D341Med (cell line): ENCODE measurements at places on chromosomes 16 and 17.

DNA sequence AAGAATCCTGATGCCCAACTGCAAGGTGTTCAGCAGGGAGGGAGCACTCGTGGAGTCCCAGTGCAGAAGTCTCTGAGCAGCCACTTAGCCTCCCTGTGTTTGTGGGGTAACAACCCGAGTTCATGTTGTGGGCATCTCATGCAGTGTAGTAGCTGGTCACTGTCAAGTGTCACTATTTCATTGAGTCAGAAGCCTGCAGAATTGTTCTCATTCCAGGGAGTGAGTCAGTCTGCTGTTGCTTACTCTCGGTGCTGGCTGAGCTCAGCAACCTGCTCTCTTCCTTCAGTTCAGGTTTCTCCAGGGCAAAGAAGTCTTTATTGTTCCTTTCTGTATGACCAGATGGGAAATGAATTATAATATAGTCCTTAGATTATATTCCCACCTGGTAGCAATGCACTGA, 24.1 kb downstream of the HMOX2 start:
- DNase-seq, result no peak

GRCh38 chr16:69890892-69891282, 60.2 kb upstream of the CLEC18A start:
- DNase-seq, result no peak

- no peak for DNase-seq
Measured at GRCh38 chr17:67063141-67063540, 18.8 kb downstream of the CACNG1 start.

DNA sequence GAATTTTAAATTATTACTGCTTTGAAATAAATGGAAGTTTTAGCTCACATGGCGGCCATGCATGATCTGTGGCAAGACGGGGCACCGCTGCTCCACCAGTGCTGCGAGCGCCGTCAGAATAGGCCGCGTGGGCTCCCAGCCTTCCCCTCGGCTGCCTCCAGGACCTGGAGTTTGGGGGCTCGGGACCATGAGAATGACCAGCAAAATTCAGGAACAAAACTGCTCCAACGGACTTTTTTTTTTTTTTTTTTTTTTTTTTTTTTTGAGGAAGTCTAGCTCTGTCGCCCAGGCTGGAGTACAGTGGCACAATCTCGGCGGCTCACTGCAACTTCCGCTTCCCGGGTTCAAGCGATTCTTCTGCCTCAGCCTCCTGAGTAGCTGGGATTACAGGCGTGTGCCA, 38.3 kb upstream of the AKAP1 start:
- no peak for DNase-seq

DNA sequence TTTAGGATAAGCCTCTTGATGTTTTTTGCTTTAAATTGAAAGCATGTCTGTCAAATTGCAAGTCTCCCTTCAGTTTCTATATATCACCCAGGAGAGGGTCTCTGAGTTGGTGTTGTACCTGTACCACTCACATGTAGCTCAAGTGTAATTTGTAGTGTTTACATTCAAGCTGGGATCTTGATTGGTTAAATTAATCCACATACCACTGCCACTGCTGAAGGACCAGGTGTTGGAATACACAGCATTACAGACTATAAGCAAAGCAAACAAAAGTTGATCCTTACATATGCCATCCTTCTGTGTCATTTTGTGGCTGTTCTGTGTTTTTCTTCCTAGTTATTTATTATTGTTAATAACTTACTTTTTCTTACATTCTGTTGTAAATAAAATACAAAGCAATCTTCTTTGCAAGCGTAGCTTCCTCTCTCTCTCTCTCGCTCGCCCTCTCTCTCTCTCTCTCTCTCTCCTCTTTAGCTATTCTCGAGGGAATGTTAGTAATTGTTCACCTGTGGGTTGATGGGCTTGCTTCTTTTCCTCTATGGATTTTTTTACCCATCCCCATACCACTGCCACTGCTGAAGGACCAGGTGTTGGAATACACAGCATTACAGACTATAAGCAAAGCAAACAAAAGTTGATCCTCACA, 20.8 kb upstream of the NOL11 start:
- no peak for DNase-seq

- no peak for DNase-seq
Measured at GRCh38 chr17:74239172-74239571, 25.8 kb downstream of the TTYH2 start.

DNA sequence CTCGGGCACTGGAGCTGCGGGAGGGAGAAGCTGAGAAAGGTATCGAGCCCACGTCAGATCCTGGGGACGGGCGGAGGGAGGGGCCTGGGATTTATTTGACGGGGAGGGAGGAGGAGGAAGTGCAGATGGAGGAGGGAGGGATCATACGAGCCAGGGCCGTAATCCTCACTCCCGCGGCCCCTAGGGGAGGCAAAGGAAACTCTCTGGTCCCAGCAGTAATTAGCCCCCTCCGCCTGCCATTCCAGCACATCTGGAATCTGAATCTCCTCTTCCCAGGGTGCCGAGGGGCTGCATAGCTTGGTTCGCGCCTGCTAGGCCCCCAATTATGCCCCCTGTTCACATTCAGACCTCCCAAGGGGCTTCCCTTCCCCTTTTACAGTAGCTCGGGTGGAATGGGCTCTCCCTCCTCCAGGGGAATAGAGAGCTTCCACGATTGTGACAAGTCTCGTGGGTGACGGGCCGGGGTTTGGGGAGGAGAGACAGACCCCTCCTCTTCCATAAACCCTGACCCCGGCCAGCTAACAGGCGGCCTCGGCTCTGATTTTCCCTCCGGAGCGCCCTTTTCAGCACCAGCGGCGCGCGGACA, at the start of gene SEZ6L2:
SEZ6L2 (minus strand) TSS at position 35 of the 586 bp plus-strand sequence. CDS start 531 bp downstream, outside the sequence.
- DNase-seq, result peak; percentile 92

DNA sequence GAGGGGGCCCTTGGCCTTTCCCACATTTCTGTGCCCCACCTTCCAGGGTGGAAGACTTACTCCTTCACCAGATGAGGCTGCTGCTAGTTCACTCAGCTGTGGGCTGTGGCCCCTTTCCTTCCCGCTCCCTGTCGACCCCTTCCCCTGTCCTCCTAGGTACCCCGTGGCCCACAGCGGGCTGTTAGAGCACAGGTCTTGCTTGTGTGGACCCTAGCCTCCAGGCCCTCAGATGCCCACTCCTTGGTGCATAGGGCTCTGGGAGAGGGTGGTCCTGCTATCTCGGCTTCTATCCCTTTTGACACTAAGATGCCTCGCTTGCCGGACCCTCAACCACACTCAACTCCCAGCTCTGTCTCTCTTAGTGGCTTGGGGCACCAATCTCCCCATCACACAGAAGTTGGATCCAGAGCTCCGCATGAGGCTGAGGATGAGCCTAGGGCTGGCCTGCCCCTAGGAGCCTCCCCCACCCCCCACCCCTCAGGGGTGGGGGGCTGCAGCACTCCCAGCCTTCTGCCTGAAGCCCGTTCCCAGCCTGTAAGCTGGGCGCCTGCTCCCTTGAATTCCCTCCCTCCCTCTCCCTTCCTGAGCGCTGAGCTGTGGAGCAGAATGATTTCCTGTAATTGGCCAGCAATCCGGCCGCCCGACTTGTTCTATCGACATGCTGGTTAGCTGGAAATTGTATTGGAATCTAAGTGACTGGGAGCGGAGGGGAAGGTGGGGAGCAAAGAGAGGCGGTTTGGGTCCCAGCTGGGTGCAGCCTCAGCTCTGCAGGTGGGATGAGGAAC, 30.9 kb downstream of the DCAKD start:
- DNase-seq, result no peak

GRCh38 chr16:83722456-83723183, 85.2 kb upstream of the HSBP1 start:
- DNase-seq, result no peak

DNA sequence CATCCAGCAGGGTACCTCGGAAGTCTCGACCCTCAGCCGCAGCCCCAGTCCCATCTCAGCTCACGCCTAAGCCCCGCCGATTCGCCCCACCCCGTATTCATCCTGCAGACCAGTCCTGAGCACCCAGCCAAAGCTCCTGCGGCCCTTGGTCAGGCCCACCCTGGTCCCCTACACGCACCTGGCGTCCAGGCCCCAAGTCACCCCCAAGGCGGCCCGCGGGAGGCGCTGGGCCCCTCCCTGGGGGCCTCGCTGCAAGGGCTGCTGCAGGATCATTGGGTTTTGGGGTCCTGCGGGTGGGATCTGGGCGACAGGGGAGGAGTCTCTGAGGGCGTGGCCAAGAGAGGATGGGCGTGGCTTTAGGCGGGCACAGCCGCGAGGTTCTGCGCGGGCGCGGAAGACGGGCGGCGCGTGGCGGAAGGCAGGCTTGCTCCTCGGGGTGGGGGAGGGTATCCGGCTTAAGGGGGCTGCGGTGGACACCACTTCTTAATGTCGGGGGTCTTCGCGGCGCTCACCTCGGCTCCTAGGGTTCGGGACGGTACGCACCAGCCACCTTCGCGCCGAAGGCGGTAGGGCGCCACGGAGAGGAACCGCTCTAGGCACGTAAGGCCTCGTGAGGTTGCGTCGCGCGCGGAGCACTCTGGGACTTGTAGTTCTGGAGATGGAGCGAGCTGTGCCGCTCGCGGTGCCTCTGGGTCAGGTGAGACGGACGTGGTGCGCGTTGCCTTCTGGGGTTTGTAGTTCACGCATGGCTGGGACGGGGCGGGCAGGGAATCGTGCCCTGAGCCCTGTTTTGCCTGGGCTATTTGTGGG, at the start of the genes HCFC1R1 and THOC6:
HCFC1R1 (minus strand) TSS at position 274 of the 810 bp plus-strand sequence; CDS start at position 273, 1 bp downstream.
THOC6 (plus strand) TSS at position 367 of the 810 bp plus-strand sequence; CDS start at position 659, 292 bp downstream.
- DNase-seq, result peak; percentile 87

DNA sequence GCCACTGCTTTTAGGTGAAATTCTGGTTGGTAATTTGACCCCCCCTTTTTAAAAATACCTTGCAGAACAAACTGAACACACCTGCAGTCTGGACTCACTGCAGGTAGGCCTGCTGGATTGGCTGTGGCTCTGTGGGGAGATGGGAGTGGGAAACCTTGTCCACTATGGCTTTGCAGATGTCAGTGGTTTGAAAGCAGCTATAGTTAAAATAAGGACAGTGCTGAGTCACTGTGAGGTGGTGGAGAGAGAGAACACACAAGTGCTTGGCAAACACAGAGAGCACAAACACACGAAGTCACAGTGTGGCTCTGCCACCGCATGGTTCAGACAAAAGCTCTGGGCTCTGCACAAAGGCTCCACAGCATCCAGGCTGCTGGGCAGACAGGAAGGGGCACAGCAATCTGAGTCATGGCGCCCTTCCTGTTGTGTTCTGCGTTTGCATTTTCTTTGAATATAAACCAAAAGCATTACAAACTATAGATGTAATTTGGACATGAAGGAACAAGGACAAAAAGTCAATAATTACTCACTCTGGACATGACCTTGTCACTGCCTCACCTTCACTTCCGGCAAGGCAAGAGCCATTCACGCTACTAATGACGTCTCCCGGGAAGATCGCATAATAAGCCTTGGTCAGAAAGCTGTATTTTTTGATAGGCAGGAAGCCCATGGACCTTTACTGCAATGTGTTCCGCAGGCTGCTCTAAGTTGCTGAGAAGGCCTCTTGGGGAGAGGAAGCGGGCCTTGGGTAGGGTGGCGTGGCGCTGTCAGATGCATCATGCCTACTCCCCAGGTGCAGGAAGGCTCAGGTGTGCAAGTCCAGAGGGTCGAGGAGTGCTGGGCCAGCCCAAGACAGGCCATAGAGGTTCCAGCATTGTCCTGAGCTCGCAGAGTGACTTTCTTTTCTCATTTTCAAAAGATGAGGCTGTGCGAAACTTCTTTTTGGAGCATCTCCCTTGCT, 60.1 kb upstream of the MED9 start:
- DNase-seq, result no peak

DNA sequence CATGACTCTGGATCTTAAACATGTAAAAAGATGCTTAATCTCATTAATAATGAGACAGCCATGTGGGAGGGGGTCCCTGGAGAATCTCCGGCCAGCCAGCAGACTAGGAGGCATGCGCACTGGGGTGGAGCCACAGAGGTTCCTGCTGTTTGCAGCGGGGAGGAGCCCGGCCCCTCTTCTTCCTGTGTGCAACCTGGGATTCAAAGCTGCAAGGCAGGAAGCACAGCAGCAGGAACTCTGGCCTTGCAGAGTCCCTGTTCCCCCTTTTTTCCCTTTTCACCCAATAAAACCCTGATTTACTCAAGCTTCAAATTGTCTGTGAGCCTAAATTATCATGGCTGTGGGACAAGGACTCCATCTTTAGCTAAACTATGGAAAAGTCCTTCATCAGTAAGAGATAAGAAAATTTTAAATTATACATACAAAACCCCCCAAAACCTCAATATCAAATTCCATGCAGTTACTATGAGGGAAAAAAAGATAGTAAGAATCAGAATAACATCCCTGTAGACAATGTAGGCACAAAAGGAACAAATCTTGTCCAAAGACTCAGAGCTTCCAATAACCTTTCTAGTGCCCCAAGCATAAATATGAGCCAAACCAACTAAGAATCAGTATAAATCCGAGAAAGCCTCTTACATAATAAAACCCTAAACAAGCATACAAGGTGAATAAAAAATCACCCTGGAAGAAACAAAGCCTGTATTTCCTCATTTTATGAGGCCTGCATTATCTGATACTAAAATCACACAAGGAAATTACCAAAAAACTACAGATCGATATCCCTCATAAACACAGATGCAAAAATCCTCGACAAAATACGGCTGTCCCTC, 12.1 kb downstream of the CFDP1 start:
- peak; percentile 85 for DNase-seq

DNA sequence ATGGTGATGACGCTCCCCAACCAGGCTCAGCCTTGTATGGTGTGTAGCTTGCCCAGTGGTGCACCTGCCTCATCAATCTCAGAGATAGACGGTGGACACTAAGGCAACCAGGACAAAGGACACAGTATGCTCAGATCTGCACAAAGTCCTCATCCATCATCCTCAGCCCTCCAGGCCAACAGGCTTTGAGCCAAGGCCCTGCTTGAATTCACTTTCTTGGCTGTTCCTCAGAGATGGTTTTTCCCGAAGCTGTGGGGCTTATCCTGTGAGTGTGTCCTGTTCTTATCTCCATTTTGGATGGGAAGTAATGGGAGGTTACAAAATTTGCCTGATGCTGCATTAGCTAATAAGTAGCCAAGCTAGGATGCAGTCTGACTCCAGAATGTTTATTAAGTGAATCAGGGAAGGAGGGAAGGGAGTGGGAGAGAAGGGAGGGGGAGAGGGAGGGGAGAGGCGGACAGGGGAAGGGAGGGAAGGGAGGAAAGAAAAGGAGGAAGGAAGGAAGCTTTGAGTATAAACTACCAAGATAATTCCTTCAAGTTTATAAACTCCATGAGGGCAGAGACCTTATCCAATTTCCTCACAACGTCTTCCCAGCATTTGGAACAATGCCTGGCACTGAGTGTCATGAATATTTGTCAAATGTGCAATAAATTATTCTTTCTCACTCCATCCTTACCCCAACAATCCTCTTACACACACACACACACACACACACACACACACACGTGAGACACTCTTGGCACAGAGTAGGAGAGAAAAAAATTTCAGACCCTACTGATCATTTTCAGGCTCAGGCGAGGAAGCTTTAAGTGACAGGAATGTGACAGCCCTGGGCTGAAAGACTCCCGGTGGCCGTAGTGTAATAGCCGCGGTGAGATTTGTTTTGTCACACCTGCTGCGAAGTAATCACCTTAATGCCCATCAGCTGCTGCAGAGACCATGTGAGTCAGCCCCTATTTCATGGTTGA, 84.3 kb downstream of the BMERB1 start:
- no peak for DNase-seq

GRCh38 chr17:74815550-74816370, 39.6 kb upstream of the NAT9 start:
- no peak for DNase-seq

GRCh38 chr16:11025120-11025531, 80.8 kb downstream of the CLEC16A start:
- DNase-seq, result no peak

GRCh38 chr17:51721730-51722129, 436.8 kb downstream of the CA10 start:
- DNase-seq, result no peak

GRCh38 chr16:66984892-66985311, 3.5 kb upstream of the CES4A start:
- DNase-seq, result no peak

GRCh38 chr17:71115669-71115972, 946.3 kb downstream of the KCNJ2 start:
- DNase-seq, result no peak

GRCh38 chr17:49069585-49070273, 62.8 kb upstream of the B4GALNT2 start:
- DNase-seq, result no peak
